Hepatocyte (in vitro differentiated cells): ENCODE measurements at places on chromosomes 1 and 21. TPM values are rescaled to one million over a fixed set of nuclear protein-coding genes. Genes with fewer than 3 reads are reported as not detected.

DNA sequence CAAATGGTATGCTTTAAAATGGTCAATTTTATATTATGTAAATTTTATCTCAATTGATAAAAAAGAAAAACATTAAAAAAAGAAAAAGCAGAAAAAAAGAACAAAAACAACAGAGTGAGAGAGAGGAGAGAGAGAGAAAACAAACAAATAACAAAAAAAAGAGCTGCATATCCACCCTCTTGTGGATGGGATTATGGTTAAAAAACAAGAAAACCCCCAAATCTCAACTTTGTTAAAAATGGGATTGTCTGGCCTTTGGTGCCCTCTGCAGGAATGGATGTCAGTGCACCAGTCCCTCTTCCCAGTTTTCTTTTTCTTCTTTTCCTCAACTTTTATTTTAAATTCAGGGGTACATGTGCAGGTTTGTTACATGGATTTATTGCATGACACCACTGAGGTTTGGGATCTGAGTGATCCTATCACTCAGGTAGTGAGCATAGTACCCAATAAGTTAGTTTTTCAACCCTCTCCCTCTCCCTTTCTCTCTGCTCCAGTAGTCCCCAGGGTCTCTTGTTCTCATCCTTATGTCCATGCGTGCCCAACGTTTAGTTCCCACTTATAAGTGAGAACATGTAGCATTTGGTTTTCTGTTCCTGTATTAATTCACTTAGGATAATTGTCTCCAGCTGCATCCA, 28.1 kb downstream of the RNF187 start:
- no peaks in the 10 kb centered on the region for H3K36me3 ChIP-seq
- DNase-seq, result peak; percentile 46
- H3K27me3 ChIP-seq, result peaks cover 49% of the 10 kb centered on the region
- no peaks in the 10 kb centered on the region for H3K4me1 ChIP-seq

The PCSK9 gene
- total RNA-seq, result 20.3 and 23.5 TPM in 2 replicates

DNA sequence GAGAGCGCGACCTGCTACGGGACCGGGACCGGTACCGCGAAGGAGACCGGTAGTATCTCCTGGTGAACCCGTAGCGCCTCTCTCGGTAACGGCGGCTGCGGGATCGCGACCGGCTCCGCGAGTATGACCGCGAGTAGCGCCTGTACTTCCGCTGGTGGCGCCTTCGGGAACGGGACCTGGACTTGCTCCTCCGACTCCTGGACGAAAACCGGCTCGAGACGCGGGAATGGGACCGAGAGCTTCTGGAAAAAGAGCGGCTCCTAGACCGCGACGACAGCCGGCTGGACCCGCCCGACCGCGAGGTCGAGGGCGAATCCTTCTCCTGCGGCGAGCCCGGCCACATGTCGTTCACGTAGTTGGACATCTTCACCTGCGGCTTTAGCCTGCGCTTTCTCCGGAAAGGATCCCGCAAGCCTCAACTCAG, 642 bp downstream of the RSRP1 start:
- peaks cover 14% of the 10 kb centered on the region for H3K4me1 ChIP-seq
- no peaks in the 10 kb centered on the region for H3K27me3 ChIP-seq
- H3K4me3 ChIP-seq, result peak overlapping the region; percentile 87
- peaks cover 4% of the 10 kb centered on the region for H3K36me3 ChIP-seq
- peak overlapping the region; percentile 99 for H3K27ac ChIP-seq

The WDR64 gene
- 0.07 TPM in 1 of 2 replicates, not detected in the other for total RNA-seq

The TRAPPC3 gene
- 128 and 139 TPM in 2 replicates for total RNA-seq

The ARHGEF11 gene
- 26.9 and 28.3 TPM in 2 replicates for total RNA-seq

The LCE3D gene
- not detected in 2 replicates for total RNA-seq

The FCER1G gene
- total RNA-seq, result 1.1 and 4.3 TPM in 2 replicates

- no peak overlapping the region for H3K27ac ChIP-seq
- no peaks in the 10 kb centered on the region for H3K36me3 ChIP-seq
- H3K4me3 ChIP-seq, result no peak overlapping the region
- H3K27me3 ChIP-seq, result no peaks in the 10 kb centered on the region
- DNase-seq, result no peak
- no peaks in the 10 kb centered on the region for H3K4me1 ChIP-seq
Observed at GRCh38 chr1:44642255-44642654, 32.0 kb downstream of the TMEM53 start.

- H3K4me1 ChIP-seq, result peaks cover 23% of the 10 kb centered on the region
- no peaks in the 10 kb centered on the region for H3K36me3 ChIP-seq
- peak overlapping the region; percentile 92 for H3K27ac ChIP-seq
Observed at GRCh38 chr1:169890761-169891538, 2.7 kb downstream of the SCYL3 start.

GRCh38 chr1:228194921-228195812, 12.7 kb upstream of the OBSCN start:
- no peaks in the 10 kb centered on the region for H3K27me3 ChIP-seq
- H3K27ac ChIP-seq, result no peak overlapping the region
- no peak overlapping the region for H3K4me3 ChIP-seq

- no peaks in the 10 kb centered on the region for H3K27me3 ChIP-seq
- peak; percentile 33 for DNase-seq
- no peaks in the 10 kb centered on the region for H3K36me3 ChIP-seq
- H3K27ac ChIP-seq, result peak overlapping the region; percentile 54
- peaks cover 13% of the 10 kb centered on the region for H3K4me1 ChIP-seq
- no peak overlapping the region for H3K4me3 ChIP-seq
Observed at GRCh38 chr1:47849005-47849521, 148.1 kb downstream of the TRABD2B start.

The NUP210L gene
- 0.03 and 0.04 TPM in 2 replicates for total RNA-seq

GRCh38 chr1:201570886-201571624, 32.1 kb downstream of the NAV1 start:
- H3K36me3 ChIP-seq, result no peaks in the 10 kb centered on the region
- H3K27me3 ChIP-seq, result no peaks in the 10 kb centered on the region
- H3K4me3 ChIP-seq, result no peak overlapping the region
- DNase-seq, result no peak
- no peak overlapping the region for H3K27ac ChIP-seq

DNA sequence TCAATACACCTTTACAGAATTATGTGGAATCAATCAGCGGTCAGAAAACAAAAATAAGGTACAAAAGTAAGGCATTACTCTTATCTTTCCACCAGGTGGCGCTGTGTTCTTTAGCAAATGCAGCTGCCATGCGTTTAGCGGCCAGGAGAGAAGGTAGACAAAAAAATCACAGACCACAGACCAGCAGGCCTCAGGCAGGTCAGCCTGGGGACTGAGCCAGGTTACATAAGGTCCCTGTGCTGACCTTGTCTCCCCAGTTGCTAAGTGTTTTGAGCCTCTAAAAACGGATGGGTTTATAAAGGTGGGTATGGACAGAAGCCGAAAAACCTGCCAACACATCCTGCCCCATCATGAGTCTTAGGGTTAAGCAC, 2.8 kb downstream of the RGS16 start:
- no peak overlapping the region for H3K27ac ChIP-seq
- peak; percentile 91 for DNase-seq
- peaks cover 10% of the 10 kb centered on the region for H3K4me1 ChIP-seq
- H3K4me3 ChIP-seq, result no peak overlapping the region
- H3K36me3 ChIP-seq, result no peaks in the 10 kb centered on the region

The TENT5C gene
- total RNA-seq, result 4.1 and 5.5 TPM in 2 replicates

GRCh38 chr1:64915381-64916274, 50.7 kb downstream of the JAK1 start:
- no peaks in the 10 kb centered on the region for H3K27me3 ChIP-seq
- no peak overlapping the region for H3K4me3 ChIP-seq
- H3K4me1 ChIP-seq, result peaks cover 41% of the 10 kb centered on the region
- H3K36me3 ChIP-seq, result no peaks in the 10 kb centered on the region
- DNase-seq, result peak; percentile 80
- peak overlapping the region; percentile 91 for H3K27ac ChIP-seq

DNA sequence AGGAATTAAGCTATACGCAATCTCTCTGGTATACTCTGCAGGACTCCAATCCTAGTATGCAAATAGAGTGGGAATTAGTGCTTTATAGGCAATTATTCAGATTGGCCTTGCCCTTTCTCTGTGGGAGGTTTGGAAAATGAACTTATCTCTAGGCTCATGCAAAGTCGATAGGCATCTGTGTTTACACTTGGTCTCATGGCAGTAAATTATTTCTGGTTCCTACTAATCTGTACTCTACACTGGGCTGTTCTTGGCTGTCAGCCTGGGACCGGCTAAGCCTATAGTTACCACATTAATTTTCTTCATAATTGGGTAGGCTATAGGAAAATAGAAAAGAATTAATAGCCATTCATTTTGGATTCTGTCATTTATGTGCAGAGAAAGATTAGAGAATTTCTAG, 544.6 kb downstream of the AMY1C start:
- no peak for DNase-seq
- no peak overlapping the region for H3K4me3 ChIP-seq
- H3K27ac ChIP-seq, result no peak overlapping the region
- H3K36me3 ChIP-seq, result no peaks in the 10 kb centered on the region
- H3K4me1 ChIP-seq, result no peaks in the 10 kb centered on the region

DNA sequence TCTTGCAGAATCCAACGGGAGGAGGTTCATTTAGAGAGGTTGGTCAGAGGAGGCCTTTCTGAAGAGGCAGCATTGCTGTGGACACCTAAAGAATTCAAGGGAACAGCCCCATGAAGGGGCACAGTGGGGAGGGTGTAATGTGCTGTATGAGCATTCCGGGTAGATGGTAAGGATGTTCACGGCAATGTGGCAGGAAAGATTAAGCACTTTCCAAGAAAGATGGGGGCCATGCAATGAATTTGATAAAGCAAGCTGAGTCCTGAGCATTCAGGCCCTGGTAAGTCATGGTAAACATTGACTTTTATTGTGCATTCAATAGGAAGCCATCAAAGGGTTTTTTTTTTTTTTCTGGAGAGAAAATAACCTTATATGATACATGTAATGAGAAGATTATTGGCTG, 166.6 kb downstream of the GREM2 start:
- no peaks in the 10 kb centered on the region for H3K36me3 ChIP-seq
- no peak overlapping the region for H3K27ac ChIP-seq
- H3K4me1 ChIP-seq, result no peaks in the 10 kb centered on the region
- DNase-seq, result no peak
- H3K4me3 ChIP-seq, result no peak overlapping the region
- H3K27me3 ChIP-seq, result no peaks in the 10 kb centered on the region

The ZYG11A gene
- 1.1 and 1.8 TPM in 2 replicates for total RNA-seq

DNA sequence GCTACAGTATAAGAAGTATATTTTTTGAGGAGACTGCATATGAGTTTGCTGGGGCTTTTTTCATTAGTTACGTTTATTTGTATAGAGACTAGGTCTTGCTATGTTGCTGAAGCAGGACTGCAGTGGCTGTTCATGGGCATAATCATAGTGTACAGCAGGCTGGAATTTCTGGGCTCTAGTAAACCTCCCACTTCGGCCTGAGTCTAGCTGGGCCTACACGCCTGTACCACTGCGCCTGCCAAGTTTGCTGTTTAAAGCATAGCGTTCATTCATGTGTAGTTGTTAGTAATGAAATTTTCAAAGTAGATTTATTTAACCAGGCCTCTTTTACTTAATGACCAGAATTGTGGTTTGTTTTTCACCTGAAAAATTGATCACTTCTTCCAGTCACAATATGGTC, 33.8 kb downstream of the HS2ST1 start:
- H3K27ac ChIP-seq, result no peak overlapping the region
- no peak for DNase-seq
- no peaks in the 10 kb centered on the region for H3K27me3 ChIP-seq
- H3K36me3 ChIP-seq, result no peaks in the 10 kb centered on the region
- H3K4me3 ChIP-seq, result no peak overlapping the region

- no peak overlapping the region for H3K4me3 ChIP-seq
- no peaks in the 10 kb centered on the region for H3K36me3 ChIP-seq
- no peaks in the 10 kb centered on the region for H3K27me3 ChIP-seq
- no peaks in the 10 kb centered on the region for H3K4me1 ChIP-seq
Observed at GRCh38 chr1:109605381-109605780, 14.0 kb downstream of the GNAT2 start.

GRCh38 chr1:48725341-48726046, 51.2 kb downstream of the BEND5 start:
- DNase-seq, result no peak
- H3K27me3 ChIP-seq, result no peaks in the 10 kb centered on the region
- H3K27ac ChIP-seq, result no peak overlapping the region

DNA sequence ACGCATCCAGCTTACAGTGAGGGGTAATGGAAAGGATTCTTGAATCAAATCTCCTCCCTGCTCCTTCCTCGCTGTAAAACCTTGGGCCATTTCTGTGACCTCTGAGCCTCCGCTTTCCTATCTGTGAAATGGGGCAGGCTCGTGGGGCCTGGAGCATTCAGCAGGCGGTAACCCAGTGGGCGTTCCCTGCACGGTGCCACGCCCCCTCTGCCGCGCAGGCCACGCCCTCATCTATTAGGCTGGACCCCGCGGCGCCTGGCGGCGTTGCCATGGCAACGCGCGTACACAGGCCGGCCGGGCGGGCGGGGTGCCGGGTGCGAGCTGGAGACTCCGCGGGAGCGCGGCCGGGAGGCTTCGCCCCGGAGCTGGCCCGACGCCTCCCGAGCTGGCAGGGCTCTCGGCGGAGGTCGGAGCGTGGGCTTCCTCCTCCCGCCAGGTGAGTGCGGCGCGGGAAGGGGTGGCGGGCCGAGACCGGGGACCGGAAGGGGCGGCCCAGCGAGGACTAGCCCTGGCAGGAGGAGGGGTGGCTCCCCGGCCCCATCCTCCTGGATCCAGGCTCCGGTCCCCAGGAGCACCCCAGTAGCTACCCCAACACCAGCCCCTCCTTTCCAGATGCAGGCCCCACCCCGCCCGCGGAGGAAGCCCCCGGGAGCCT, at the start of gene FHAD1:
FHAD1 (plus strand) TSS at position 264 of the 655 bp plus-strand sequence. CDS start 4,562 bp downstream, outside the sequence.
- H3K27me3 ChIP-seq, result peaks cover 5% of the 10 kb centered on the region
- H3K4me1 ChIP-seq, result peaks cover 15% of the 10 kb centered on the region
- no peaks in the 10 kb centered on the region for H3K36me3 ChIP-seq
- peak within 1 kb of the TSS; percentile 20 for H3K4me3 ChIP-seq
- peak within 1 kb of the TSS; percentile 35 for H3K27ac ChIP-seq
- peak; percentile 87 for DNase-seq

- H3K4me1 ChIP-seq, result peaks cover 21% of the 10 kb centered on the region
- DNase-seq, result peak; percentile 77
- no peaks in the 10 kb centered on the region for H3K36me3 ChIP-seq
- H3K4me3 ChIP-seq, result no peak overlapping the region
- no peaks in the 10 kb centered on the region for H3K27me3 ChIP-seq
- H3K27ac ChIP-seq, result peak overlapping the region; percentile 90
Observed at GRCh38 chr21:38950435-38951094, 144.8 kb downstream of the ETS2 start.

DNA sequence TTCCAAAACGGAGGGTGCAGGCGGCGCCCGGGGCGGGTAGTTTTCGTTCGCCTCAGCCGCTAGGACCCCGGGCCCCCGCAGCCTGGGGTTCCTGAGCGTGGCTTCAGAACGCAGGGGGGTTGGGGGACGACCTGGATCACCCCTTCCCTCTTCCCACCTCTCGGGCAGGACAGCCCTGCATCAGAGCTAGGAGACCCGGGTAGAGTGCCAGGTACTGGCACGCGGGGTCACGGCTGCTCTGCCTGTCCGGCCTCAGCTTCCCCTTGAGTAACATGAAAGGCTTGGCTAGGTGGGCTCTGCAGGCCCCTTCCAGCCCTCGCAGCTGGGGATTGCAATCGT, 484 bp downstream of the DFFB start:
- peak overlapping the region; percentile 78 for H3K4me3 ChIP-seq
- H3K27me3 ChIP-seq, result no peaks in the 10 kb centered on the region
- H3K36me3 ChIP-seq, result no peaks in the 10 kb centered on the region
- H3K4me1 ChIP-seq, result peaks cover 16% of the 10 kb centered on the region
- no peak overlapping the region for H3K27ac ChIP-seq

- H3K36me3 ChIP-seq, result no peaks in the 10 kb centered on the region
- H3K4me1 ChIP-seq, result peaks cover 5% of the 10 kb centered on the region
- no peak for DNase-seq
Observed at GRCh38 chr1:181482001-181482430, 1.3 kb upstream of the CACNA1E start.
